ENCODE measurements at places on chromosomes 1 and 21.

GRCh38 chr21:37843191-37843590, 73.1 kb downstream of the KCNJ6 start:
- DNase-seq = no peak

DNA sequence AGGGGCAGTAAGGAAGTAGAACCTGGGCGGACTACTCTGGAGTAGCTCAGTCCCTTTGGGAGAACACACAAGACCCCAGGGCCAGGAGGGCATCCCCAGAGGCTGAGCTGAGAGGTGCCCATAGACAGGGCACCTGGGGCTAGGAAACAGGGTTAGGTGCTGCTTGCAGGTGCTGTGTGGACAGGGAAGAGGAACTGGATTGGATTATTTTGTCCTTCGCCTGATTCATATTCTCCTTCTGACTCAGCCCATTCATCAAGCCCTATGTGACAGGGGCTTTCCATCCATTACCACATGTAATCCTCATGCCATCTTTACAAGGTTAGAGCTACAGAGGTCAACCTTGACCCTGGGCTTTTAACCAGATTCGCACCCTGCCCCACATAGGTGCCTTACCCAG, 183.9 kb downstream of the C1orf94 start:
- DNase-seq = no peak

DNA sequence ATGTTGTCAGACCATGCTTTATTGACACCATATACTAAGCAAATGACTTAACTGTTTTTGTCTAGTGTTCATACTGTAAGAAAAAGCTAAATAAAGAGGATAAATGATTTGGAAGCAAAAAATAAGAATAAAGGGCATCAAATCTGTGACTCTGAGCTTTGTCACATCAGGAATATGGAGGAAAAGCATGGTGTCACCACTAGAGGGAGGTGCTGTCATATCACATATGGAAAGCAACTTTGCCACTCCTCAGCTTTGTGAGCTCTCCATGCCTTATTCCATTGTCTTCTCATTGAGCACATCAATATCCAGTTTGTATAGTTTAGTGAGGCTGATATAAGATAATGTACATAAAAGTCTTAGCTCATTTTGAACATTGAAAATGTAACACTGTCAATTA, 20.8 kb upstream of the GBP1 start:
- peak; percentile 22 for DNase-seq

DNA sequence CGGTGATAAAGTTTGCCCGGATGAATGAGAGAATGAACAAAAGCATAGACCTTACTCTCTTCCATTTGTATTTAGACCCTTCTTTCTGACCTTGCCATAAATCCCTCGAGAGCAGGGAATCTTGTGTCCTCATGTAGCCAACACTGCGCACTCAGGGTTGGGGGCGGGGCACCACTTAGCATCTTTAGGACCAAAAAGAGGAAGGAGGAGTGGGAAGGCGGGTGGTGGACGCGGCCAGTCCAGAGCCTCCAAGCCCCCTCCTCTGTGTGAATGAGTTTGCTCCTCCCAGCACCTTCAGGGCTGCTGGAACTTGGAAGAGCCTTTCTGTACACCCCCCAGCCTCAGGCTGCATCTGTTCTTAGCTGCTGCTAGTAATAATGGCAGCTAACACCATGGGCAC, 141.9 kb upstream of the TMEM51 start:
- no peak for DNase-seq

DNA sequence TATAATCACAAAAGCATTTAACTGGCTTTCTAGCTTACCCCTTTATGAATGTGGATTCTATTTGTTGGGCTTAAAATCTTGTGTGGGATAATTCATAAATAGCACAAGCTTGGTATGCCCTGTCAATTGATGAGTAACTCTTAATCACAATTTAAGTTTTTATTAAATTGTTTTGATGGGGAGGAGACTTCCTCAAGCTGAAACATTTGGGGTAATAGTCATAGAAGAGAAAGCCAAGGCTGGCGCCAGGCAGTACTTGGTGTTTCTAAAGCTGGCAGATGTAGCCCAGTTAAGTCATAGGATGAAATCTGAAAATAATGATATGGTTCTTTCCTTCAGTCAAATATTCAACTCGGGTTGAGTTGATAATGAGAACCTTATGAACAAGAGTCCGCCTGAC, 167.2 kb downstream of the FMN2 start:
- no peak for DNase-seq

DNA sequence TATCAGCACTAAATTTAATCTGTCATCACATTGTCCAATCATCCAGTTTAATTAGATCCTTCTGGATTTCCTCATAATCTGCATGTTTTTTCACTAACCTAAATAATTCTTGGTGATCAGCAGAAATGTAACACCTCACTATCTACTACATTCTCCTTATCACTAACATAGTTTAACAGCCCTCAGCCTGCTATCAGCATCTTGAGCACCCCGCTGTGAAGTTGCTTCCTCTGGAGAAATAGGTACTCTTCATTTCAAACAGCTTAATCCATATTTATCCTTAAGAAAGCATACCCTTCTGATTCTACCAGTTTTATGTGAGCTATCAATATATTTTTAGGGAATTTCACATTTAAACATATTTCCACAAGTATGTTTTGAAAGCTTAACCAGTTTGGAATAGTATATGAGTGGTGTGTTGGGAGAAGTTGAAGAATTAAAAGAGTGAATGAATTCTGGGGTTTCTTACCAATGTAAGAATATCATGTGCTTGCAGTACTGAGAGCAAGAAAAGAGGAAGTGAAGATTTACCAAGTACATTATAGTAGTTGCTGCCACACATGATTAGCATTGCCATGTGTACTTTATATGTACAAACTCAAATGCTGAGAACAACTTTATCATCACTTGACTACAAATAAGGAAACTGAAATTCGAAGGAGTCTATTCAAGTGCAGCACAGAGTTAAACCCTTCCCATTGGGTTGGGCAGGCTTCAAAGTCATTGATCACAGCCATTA, 771.1 kb upstream of the ADGRL4 start:
- no peak for DNase-seq

DNA sequence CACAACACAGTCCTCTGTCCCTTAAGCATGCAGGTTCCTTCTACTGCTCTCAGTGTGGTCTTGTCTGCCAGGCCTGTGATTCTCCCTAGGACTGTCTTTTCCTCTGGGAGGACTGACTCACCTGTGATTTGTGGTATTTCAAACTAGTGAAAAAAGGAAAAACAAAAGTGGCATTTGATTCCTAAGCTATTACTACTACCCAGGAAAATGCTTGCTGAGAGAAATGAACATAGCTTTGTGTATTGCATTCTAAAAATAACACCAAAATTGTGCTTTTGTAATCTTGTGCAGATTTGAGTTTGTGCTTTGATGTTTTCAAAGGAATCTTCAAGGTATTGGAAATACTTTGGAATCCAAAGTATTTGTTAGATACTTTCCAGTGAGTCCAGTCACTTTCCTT, 57.0 kb downstream of the GPR161 start:
- DNase-seq = no peak

DNA sequence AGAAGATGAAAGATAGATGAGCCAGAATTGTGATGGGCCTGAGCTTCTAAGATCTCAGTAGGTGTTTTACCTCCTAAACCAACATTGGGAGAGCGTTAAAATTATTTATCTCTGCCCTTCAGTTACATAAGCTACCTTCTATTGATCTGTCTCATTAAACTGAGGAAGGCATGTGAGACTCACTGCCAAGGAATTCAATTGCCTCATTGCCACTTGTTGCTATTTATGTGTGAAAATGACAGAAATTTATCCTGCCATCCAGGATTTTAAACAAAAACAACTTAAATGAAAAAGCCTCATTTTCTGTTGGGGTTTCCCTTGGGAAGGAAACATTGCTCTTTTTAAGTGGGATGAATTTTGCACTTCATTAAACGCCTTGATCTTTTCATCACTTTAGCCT, 78.7 kb upstream of the RUNX1 start:
- no peak for DNase-seq

- peak; percentile 28 for DNase-seq
Measured at GRCh38 chr21:14120091-14120734, 90.5 kb downstream of the LIPI start.

DNA sequence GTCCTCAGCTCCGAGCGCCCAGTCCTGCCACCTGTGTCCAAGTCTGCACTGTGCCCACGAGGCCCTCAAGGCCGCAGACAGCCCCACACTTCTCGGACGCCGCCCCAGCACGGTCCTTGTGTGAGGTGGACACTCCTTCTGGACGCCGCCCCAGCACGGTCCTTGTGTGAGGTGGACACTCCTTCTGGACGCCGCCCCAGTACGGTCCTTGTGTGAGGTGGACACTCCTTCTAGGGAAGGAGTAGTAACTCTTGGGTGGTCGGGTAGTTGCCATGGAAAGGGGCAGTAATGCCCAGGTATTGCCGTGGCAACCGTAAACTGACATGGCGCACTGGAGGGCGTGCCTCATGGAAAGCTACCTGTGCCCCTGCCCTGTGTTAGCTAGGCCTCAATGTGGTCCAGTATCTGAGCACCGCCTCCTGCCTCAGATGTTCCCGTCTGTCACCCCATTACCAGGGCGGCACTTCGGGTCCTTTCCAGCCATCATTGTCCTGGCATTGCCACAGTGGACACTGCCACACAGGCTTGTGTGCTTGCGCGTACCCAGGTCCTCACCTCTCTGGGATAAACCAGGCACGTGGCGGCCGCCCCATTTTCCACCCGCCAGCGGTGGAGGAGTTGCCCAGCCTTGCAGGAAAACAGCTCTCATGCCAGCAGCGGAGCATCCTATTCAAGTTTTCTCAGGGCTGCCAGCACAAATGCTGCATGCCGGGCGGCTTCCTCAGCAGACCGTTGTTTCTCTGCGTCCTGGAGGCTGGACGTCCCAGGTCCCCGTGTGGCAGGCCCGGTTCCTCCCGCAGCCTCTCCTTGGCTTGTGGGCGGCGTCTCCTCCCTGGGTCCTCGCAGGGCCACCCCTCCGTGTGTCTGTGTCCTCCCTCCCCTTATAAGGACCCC, 40.8 kb upstream of the POFUT2 start:
- DNase-seq = no peak

DNA sequence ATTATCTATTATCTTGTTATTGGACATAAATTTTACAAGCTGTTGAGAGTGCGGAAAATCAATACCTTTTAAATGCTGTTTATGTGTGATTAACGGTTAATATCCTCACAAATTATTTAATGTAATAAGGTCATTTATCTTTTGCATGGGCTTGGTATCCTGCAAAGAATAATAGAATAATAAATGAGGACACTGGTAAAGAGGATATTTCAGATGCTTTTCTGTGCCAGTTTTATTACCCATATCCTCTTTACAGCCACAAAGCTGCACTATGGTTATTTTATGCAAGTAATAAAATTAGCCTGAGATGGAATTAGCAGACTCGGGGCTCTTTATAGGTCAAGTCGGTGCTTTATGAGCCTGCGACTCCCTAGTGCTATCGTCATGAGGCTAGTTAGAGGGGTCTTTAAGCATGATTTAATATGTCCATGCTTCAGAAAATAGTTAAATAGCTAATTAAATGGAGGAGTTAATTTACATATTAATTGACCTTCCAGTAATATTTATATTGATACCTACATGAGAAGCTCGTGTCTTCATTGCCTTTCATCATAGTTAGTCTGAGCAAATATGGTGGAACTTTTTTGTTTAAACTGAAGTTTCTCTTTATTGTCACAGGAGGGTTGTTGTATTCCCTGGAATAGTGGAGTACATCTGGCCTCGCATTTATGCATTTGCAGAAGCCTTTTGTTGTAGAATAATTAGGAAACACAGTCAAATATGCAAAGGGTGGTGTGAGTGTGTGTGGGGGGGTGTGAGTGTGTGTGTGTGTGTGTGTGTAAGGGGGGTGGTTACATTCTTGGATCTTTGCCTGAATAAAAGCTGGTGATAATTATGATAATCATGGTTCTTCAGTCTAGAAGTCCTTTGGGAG, 120.3 kb downstream of the ATG4C start:
- DNase-seq = no peak

DNA sequence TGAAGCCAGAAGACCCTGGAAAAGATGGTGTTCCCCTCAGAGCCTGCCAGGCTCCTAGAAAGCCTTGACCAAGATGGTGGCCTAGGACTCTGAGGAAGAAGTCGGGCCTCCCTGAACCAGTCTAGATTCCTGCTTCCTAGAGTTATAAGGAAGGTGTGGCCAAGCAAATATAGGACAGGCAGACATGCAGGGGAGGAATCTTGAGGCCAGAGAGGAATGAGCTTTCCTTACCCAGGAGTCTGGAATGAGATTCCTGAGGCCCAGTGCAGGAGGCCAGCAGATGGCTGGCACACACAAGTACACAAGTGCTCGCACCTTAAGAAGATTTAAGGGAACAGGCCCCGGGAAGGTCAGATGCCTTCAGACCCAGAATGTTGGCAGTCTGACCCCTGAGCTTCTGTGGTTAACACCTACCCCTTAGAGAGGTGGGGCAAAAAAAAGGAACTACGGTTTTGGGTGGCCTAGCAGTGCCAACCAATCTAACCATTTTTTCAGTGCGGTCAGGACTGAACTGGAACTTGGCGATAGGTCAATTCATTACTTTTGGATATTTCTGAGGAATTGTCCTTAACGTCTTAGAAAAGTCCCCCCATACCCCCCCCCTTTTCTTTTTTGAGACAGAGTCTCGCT, 73.3 kb downstream of the MDM4 start:
- DNase-seq = no peak

- DNase-seq = no peak
Measured at GRCh38 chr21:31558189-31558961, 101.1 kb upstream of the SOD1 start.

- no peak for DNase-seq
Measured at GRCh38 chr21:18152371-18152770, 92.3 kb upstream of the CHODL start.

DNA sequence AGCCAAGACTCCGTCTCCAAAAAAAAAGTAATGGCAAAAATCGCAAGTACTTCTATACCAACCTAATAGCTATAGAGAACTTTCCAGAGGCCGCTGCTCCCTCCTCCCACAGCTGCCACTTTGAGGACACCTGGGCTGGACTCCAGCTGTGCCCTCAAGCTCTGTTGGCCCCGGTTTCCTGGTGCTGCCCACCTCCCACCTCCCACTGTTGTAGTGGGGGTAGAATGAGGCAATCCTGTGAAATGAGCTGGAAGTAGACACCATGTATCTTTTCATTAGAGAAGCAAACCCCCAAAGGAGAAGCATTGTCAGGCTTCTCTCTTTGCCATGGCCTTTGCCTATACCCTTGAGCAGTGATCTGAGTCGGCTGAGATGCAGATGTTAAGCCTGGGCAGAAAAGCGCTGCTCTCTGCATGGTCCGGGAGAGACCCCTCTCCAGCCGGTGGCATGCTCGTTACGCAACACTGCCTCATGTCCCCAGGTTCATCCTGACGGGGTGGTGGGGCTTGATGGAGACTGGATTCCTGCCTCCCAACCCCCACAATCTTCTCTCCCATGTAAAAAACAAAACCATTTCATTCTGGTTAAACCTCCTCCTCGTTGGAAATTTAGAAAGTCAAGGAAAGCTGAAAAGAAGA, 39.7 kb downstream of the SIM2 start:
- DNase-seq = no peak

- no peak for DNase-seq
Measured at GRCh38 chr1:46622344-46622743, 5.7 kb upstream of the MOB3C start.

- no peak for DNase-seq
Measured at GRCh38 chr1:66374148-66374547, 159.8 kb upstream of the SGIP1 start.

GRCh38 chr1:65165269-65165993, 17.4 kb downstream of the AK4 start:
- no peak for DNase-seq

All from Panc1 (cell line).